ENCODE measurements at places on chromosomes 5 and 9.

DNA sequence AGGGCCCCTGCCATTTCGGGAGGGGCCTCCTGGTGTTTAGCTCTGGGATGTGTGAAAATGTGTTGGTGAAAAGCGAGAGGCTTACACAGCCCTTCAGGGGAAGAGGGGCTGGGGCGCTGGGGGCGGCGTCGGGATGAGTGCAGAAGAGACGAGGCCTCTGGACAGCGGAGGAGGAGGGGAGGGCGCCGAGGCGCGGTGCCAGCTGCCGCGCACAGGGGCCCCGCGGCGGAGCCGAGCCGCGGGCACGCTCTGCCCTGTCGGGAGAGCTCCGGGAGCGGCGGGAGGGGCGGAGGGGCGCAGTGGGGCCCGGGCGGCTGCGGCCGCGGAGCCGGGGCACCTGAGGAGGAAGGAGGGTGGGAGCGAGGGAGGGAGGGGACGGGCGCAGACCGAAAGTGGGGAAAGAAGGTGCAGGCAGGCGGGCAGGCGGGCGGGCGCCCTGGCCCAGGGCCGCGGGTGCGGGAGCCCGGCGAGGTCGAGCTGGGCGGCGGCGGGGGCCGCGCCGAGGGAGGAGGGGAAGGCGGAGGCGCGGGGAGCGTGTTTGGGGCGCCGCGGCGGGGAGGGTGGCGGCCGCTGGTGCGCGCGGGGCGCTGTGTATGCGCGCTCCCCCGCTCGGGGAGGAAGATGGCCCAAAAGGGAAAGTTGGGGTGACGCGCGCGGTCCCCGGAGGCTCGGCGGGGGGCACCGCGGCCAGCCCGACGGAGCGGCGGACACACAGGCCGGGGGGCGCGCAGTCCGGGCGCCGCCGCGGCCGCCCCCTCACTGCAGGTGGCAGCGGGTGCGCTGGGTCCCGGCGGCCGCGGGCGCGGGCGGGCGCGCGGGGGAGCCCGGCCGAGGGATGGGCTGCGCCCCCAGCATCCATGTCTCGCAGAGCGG lies at the start of gene PDE8B:
Gene PDE8B (plus strand): TSS at position 590 of the 873 bp plus-strand sequence. CDS start 246 bp downstream, at position 836.
- peak; percentile 34 for DNase-seq

DNA sequence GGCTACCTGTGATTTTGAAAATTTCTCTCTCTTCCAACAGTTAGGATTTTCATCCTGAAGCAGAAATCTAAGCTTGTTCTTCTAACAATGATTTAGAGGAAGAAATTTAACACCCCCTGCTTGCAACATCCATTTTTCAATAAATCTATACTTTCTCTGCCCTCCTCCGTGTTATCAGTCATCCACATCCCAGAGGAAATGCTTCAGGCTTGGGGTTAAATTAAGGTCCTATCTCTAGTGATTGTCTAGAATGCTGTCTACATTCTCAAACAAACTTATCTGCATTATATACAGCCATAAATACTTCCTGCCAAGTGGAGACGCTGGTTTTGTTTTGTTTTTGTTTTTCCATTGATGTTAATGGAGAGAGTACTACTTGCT lies 371.0 kb downstream of the CSNK1G3 start:
- no peak for DNase-seq

- peak; percentile 26 for DNase-seq
Measured at GRCh38 chr9:86099701-86100364, 475 bp upstream of the GOLM1 start.

- DNase-seq = no peak
Measured at GRCh38 chr9:107586493-107586892, 96.9 kb upstream of the KLF4 start.

DNA sequence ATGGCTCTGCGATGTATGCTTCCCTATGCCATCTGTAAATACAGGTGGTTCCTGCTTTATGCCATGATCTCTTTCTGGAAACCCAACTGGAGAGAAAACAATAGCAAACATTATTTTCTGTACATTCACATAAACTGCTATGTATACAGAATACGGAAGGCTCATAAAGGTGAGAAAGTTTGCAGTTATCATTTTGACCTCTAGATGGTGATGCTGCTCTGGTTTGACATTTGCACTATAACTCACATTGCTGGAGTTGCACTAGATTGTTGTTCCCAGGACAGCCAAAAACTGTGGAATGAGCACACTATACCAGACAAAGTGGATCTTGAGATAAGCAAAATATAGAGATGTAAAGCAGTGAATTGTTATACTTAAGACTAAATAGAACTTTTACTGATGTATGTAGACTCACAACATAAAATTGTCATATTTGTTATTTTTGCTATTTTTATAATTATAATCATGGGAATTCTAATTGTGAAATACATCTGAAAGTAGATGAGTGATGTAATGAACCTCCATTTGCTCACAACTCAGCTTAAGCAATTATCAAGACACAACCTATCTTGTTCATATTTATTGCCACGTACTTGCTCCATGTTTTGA lies 246.5 kb downstream of the PTPRD start:
- no peak for DNase-seq

GRCh38 chr5:5198135-5198534 lies 58.0 kb downstream of the ADAMTS16 start:
- no peak for DNase-seq

DNA sequence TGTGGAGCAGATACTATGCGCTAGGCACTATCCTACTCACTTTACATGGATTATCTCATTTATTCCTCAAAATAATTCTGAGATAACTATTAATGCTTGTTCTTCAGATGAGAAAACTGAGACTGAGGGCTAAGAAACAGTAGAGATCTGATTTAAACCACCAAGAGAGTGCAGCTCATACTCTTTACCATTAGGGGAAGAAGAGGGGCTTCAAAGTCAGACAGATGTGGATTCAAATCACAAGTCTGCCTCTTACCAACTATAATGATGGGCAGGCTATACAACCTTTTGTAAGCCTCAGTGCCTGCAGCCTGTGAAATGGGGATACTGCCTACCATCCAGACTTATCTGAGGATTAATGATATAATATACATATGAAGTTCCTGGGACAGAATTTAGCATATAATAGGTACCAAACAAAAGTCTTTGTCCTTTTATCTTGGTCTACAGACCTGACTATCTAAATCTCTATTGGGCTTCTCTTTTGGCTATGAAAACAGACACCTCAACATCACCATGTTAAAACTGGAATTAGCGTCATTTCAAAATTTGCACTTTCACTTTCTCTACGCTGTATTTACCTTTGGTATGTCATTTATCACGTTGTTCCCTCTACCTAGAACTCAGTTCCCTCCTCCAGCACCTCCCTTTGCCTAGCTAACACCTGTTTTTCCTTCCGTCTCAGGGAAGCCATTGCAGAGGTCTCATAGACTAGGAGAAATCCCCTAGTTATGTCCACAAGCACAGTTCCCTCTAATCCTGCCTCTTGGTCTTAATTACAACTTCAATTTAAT lies 13.8 kb upstream of the TMEM267 start:
- no peak for DNase-seq

- DNase-seq = no peak
Measured at GRCh38 chr5:10400831-10401230, 40.8 kb upstream of the ROPN1L start.

DNA sequence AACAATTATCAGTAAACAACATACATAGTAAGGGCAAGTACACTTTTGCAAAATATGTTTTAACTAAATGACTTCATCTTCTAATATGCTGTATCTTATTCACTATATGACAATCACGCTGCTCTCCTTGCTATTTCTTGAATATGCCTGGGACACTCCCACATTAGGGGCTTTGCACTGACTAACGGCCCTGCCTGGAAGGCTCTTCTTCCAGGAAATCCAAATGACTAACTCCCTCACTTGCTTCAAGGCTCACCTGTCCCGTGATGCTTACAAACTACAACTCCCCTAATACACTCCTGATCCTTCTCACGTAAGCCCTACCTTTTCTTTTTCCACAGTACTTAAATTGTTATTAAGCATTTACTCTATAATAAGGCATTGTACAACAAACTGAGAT lies 10.6 kb downstream of the ERP44 start:
- no peak for DNase-seq

DNA sequence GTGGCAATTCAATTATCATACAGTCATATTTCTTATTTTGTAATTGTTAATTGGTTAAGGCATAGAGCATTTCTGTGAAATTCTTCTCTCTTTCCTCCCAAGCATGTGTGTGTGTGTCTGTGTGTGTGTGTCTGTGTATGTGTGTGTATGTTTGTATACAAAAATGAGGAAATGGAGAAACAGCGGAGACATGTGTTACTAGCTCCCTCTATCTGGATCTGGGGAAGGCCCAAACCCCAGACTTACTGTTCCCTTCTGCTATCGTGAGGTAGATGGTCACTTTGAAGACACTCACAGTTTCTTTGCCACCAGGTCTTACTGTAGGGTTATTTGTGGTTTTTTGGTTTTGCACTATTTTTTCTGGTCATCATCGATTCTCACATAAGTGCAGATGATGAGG lies 11.4 kb upstream of the C5orf63 start:
- no peak for DNase-seq

- DNase-seq = no peak
Measured at GRCh38 chr5:132372542-132372941, 3.0 kb downstream of the SLC22A5 start.

- DNase-seq = no peak
Measured at GRCh38 chr5:15103130-15103529, 231.6 kb upstream of the ANKH start.

DNA sequence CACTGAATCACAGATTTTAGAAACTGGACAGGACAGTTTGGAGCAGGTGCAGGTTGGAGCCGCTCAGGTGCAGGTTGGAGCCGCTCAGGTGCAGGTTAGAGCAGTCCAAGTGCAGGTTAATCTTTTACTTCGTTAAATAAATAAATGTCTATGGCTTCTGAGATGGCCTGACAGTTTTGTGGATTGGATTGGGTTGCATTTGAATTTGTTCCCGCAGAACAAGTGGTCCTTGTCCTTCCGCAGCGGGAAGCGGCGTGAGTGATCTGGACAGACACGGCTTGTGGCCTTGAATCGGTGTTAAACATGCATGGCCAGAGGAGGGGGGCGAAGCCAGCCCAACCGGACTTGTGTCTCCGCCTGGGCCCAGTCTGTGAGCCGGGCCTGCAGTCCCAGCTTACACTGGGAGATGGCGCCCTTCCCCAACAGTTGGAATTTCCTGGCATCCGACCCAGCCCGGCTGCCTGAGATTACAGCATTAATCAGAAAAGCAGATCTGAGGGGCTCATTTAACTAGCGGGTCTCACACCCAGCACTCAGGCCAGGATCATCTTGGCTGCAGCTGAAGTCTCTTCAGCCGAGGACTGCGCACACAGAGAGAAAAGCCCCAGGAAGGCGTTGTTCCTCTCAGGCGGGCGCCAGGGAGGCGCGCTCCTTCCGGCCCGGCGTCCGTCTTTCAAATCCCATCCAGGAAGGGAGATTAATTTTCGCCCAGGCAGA lies 1.5 kb upstream of the OLFM1 start:
- DNase-seq = peak; percentile 92
